ENCODE measurements at places on chromosomes 7 and 10.

DNA sequence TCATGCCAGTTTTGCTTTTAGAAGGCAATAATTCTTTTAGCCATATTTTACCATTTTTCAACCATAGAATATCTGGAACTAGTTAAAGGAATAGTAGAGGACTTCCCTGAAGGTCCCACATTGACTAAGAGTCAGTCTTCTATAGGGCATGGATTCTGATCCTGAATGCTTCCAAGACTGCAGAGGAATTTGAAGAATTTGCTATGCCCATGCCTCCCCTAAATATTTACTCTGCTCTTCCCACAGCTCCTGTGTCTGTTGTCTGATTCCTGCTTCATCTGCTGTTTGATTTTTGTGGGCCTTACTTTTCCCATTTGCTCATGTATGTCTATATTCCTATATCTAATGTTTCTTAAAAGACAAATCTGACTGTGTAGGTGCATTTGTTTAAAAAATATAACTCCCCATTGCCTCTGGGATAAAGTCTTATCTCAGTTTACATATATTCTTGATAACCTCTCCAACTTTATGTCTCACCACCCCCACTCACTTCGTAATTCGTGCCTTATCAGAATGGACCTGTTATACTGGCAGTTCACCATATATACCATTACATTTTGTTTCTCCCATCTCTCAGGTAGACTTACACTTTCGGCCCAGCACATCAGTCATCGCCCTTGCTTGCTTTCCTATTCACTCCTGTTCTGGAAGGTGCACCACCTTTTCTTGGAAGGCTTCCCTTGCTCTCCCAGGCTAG lies 33.9 kb downstream of the LRRC4 start:
- no peak for DNase-seq

DNA sequence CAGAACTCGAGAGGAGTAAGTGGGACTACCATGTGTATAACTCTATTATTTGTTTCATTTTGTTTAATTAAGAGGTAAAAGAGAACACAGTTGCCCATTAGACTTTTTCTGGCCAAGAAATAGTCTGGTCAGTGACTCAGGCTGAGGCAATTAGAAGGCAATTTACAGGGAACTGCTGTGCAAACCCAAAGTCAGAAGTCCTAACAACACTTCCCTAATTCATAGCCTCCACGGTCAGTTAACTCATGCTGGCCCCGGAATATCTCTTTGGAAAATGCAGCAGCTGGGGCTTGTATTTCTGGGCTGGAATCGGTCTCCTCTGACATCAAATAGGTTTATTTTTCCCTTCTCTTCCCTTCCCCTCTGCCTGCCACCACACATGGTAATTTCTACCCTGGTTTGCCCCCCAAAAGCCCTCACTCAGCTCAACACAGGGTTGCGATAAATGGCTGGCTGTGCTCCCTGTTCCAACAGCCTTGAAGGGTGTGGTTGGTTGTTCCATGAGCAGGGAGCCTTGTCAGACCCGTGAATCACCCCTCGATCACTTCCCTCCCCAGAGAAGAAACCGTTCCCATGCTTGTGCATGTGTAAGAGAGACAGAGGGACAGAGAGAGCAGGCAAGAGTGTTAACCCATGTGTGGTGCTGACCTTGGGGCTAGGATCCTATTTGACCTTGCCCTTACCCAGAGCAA lies 5.3 kb downstream of the SH3PXD2A start:
- no peak for DNase-seq

DNA sequence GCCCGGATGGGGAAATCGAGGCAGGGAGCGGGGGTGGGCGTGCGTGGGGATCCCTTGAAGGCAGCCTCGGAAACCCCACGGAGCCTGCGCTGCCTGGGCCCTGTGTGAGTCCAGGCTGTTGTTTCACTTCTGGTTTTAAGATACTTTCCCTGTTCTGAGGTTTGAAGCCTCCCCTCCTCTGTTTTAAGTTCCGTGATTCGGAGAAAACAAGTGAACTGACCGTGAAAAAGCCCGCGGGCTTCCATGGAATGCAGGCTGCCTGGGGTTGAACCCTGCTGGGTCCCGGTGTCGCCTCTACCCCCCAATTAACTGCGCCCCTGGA lies 401 bp downstream of the LRRC27 start:
- DNase-seq: no peak

- DNase-seq: no peak
Measured at GRCh38 chr7:157813741-157814661, 477.2 kb downstream of the DNAJB6 start.

DNA sequence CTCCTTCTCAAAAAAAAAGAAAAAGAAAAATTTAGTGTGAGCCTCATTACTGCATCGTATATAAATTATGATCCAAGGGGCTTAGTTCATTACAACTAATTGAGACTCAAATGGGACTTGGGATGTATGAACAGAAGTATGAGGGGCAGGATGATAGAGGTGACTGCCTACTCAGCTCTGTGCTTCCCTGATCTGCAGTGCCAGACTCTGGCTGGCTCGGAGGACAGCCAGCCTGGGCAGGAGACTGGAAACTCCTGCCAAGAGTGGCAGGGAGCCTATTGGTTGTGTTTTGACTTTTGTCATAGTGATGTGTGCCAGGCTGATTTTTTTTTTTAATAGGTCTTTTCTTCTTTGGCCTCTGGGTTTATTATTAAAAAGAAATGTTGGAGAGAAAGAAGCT lies 73.8 kb upstream of the GTF2IRD1 start:
- DNase-seq: no peak

GRCh38 chr10:77898323-77899079 lies 28.1 kb downstream of the DLG5 start:
- peak; percentile 89 for DNase-seq

DNA sequence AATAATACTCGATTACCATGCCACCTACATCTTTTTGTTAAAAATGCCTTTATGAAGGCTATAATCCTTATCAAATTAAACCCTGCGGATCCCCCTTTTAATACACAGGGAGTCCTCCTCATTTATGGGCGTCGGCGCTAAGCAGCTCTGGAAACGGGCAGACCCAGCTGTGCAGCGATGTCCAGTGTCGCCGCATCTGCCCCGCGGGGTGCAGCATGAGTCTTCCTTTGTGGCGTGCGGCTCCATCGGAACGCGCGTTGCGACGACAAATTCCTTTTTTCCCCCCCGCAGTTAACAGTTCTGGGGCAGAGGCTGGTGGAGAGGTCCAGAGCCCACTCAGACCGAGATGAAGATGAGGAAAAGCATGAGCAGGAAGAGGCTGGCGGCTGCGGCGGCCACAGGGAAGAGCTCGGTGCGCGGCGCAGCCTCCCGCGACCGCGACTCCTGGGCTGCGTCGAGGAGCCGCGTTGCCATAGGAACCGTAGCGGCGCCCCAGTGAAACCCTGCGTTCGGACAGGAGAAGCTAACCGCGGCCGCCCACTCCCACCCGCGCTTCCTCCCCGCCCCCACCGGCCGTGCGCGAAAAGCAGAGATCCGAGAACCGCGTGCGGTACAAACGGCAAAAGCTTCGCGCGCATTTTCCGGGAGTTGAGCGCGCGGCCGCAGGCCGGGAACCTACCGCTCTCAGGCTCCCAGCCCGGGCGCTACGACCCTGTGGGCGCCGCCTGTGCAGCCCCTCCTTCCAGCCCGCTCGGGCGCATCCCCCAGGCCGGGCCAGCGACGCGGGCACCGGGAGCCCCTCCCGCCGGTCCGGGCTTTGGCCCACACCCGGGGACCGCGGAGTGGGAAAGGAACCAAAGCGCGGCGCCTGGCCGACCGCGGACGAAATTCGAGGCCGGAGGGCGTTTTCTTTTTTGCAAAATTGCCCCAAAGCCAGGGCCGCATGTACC lies 130.6 kb downstream of the SPAG6 start:
- no peak for DNase-seq

DNA sequence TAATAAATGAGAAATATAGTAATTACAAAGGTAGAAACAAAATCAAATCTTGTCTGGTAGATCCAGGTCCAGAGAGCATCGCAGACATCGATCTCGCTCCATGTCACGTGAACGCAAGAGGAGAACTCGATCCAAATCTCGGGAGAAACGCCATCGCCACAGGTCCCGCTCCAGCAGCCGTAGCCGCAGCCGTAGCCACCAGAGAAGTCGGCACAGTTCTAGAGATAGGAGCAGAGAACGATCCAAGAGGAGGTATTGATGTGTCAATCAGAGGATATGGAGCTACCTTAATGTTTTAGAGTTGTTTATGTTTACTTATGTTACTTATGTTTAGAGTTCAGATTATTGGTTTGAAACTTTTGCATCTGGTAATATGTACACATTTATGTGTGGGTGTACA lies 57.8 kb downstream of the LUC7L2 start:
- no peak for DNase-seq

- DNase-seq: peak; percentile 76
Measured at GRCh38 chr7:69864274-69864673, 266.0 kb downstream of the AUTS2 start.

DNA sequence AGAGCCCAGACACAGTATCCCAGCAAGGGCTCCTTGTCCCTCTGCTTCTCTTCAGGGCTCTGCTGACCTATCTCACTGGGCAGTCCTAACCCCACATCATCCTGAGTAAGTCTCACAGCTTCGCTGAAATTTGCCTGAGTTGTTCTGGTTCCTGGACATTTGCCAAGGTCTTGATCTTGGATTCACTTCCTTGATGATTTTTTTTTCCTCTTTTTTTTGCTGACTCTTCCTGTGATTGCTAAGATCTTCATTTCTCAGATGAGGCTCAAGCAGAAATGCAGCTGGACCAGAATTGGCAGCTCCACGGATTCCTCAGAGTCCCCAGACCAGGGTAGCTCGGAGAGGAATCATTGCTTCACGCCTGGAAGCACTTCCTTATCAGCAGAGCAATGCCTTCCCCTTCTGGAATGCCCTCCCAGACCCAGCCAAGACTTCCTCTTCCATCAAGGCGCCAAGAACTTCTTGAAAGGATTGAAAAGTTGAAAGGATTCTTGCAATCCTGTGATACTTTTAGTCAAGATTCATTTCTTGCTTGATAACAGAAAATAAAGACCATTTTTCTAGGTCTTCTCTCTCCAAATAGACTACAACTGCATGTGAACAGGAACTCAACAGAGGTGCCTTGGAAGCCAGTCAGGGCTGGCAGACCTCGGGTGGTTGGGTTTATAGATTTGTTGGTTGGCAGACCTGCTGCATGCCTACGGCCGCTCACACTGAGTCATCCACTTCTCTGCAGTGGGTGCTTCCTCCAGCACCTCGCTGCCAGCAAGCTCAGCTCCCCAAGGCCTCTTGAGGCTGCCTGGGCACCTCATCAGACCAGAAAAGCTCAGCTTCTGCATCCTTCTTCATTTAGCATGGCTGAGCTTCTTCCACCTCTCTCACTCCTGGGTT lies 8.8 kb upstream of the AFAP1L2 start:
- no peak for DNase-seq

- DNase-seq: no peak
Measured at GRCh38 chr7:42699380-42700178, 212.3 kb downstream of the C7orf25 start.

- DNase-seq: no peak
Measured at GRCh38 chr7:127914693-127915092, 116.5 kb downstream of the LRRC4 start.

DNA sequence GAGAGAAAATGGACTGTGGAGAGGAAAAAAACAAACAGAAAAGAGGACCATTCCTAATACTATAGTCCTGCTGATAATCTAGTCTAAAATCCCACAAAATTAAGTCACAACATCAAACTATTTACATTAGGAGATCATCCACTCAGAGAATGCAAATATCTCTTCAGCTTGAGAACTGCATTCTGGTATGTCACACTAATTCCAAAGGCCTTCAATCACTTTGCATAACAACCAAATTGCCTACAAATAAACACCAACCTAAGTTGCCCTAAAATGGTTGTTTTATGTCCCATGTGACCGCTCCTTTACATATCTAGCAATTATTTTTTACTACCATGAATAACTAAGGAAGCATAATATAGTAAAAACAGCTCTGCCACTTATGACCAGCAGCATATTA lies 264.3 kb downstream of the CACNA2D1 start:
- DNase-seq: no peak

- no peak for DNase-seq
Measured at GRCh38 chr7:124712017-124712416, 53.6 kb downstream of the GPR37 start.

GRCh38 chr10:80487791-80488538 lies 33.9 kb downstream of the TSPAN14 start:
- DNase-seq: no peak

DNA sequence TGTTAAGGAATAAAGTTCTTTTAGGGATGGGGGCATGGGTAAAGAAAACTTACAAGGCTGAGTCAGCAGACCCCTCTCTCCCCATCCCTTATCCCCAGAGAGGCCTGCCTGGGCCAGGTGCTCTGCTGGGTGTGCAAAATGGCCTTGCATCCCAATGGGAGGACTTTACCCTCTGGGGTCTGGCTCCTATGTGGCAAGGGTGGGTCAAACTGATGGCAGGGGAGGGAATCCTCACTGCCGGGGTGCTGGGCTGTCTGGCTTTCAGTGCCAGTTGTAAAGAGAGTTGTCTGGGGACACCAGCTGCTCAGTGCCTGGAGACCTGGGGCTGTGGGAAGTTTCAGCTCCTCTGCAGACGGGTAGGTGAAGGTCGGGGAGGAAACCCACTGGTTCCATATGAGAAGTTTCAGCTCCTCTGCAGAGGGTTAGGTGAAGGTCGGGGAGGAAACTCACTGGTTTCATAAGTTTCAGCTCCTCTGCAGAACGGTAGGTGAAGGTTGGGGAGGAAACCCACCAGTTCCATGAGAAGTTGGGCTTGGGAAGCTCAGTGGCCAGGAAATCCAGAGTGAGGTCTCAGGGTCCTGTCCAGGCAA lies 127.2 kb upstream of the PODXL start:
- no peak for DNase-seq

- no peak for DNase-seq
Measured at GRCh38 chr10:17138460-17139042, 8.9 kb upstream of the CUBN start.

DNA sequence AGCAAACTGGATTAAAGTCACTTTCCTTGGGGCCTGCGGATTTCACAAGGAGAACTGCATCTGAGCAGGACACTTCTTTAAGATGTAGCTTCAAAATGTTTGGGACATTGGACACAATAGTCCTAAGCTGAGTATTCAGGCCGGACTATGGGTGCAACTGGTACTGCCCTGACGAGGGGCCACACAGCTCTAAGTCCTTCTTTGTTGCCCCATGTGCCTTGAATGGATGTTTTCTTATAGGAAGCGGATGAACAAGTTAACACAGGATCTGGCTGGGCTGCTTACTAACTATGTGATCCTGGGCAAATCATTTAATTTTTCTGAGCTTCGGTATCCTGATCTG lies 147.8 kb upstream of the KLF14 start:
- DNase-seq: no peak

Data from DMS 273 treated with DMSO at 0.1 percent for 48 hours (cell line).